K562 (cell line): ENCODE measurements at places on chromosomes 7 and 10. TPM values are rescaled to one million over a fixed set of nuclear protein-coding genes. Genes with fewer than 3 reads are reported as not detected.

DNA sequence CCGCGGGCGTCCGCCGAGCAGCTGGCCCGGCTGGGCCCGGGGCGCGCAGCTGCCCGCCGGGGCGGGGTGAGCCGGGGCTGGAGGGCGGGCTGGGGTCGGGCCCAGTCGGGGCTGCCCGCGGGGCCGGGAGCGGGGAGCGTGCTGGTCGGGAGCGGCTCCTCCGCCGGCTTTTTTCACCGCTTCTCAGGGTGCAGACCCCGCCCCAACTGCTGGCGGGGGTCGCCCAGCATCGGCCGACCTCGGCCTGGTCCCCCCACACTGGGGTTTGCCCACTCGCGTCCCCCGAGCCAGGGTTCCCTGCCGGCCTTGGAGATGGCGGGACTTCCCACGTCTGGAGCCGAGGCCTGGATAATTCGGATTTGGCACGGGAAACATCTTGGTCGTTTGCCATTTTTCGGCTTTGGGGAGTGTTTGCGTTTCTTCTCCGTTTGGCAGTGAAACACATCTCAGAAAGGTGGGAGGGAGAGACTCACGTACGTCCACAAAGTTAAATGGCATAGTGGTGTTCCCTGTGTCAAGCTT is 432 bp downstream of the TMEM248 start:
- peak; percentile 84 for DNase-seq

- peak; percentile 70 for DNase-seq
Measured at GRCh38 chr7:150959739-150960734, 18.1 kb downstream of the KCNH2 start.

DNA sequence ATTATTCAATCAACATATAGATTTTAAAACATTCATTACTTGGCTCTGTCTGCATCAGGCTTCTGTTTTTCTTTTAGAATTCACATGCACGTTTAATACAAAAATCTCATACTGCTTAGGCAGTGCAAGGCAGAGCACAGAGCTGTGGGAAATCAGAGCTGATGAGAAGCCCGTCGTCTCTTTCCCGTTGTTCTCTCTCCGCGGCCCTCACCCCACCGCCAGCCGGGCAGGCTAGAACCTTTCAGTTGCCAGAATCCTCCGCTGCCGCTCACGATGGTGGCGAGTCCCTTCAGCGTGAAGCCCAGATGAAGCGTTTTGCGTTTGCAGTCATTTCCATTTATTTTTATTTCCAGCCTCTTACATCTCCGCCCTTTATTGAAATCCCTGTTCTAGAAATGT is 648.2 kb downstream of the SDK1 start:
- no peak for DNase-seq

GRCh38 chr10:124641282-124642087 is 102.7 kb downstream of the FAM53B start:
- DNase-seq: peak; percentile 43

DNA sequence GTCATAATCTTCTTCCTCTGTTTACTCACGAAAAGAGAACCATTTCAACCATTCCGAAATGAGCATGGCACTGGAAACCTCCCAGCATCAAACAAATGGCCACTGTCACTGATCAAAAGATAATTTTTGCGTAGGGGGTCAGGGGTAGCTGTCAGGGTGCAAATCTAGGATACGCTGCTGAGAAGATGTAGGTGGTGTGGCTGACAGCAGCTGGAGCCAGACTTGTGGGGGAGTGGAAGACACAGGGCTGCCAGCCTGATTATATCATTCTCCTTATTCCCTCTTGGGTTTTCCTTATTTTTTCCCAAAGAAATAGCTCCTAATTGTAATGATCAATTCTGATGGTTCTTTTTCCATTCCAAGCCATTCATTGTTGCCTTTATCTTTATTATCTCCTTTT is 266.1 kb downstream of the SORCS1 start:
- DNase-seq: no peak

The PLCE1 gene
- polyA plus RNA-seq: not detected in 2 replicates

The PODXL gene
- polyA plus RNA-seq: 0.03 and 0.73 TPM in 2 replicates

The GPR37 gene
- 0.03 TPM in 1 of 2 replicates, not detected in the other for polyA plus RNA-seq

The JAKMIP3 gene
- 0.01 TPM in 1 of 2 replicates, not detected in the other for polyA plus RNA-seq

The NDUFB8 gene
- 307 and 321 TPM in 2 replicates for polyA plus RNA-seq

The TMEM229A gene
- polyA plus RNA-seq: not detected in 2 replicates
